ENCODE measurements at places on chromosomes 12 and 14. TPM values are rescaled to one million over a fixed set of nuclear protein-coding genes. Genes with fewer than 3 reads are reported as not detected.
A peak's percentile ranks its signal among the peaks of the same experiment; 100 is the strongest.

GRCh38 chr14:30553311-30553989 is 5.5 kb upstream of the G2E3 start:
- H3K4me3 ChIP-seq = no peak overlapping the region
- no peaks in the 10 kb centered on the region for H3K36me3 ChIP-seq
- H3K27ac ChIP-seq = no peak overlapping the region
- no peak for DNase-seq

DNA sequence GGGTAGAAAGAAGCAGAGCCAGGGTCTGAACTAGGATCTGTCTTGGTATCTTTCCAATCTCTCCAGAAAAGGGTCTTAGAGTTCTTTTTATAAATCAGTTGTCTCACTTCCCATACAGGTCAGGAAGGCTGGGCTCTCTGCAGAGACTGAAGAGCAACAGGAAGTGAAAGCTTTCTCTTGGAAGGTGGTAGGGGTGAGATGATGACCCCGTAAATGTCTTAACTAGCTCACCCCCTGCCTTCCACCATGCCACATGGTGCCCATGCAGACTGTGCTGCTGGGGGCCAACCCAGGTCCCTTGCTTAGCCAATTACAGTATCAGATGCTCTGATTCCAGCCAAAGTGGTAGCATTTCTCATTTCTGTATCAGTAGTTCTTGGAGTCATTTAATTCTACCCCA is 17.6 kb upstream of the RASSF8 start:
- H3K27ac ChIP-seq = no peak overlapping the region
- DNase-seq = no peak
- H3K4me3 ChIP-seq = no peak overlapping the region
- H3K27me3 ChIP-seq = peaks cover 4% of the 10 kb centered on the region

GRCh38 chr12:7638760-7639555 is 26.8 kb downstream of the APOBEC1 start:
- H3K27ac ChIP-seq = no peak overlapping the region
- H3K4me3 ChIP-seq = peak overlapping the region; percentile 86
- DNase-seq = peak; percentile 81
- peaks cover 34% of the 10 kb centered on the region for H3K4me1 ChIP-seq
- peaks cover 3% of the 10 kb centered on the region for H3K36me3 ChIP-seq

DNA sequence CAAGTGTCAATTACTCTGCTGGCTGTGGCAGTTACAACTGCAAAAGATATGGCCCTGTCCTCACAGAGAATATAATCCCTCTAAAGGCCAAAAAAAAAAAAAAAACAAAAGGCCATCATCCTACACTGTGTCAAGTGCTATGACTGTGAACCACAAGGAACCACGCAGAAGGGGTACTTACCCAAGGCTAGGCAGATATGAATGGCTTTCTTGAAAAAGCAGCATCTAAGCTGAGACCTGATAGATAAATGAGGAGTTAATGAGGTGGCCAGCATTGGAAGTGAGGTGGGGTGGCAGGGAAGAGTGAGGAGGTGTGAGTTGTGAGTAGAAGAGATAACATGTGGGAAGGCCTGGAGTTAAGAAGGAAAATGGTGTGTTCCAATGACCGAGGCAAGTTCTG is 16.4 kb upstream of the IL22 start:
- no peak overlapping the region for H3K4me3 ChIP-seq
- H3K27me3 ChIP-seq = peaks cover 1% of the 10 kb centered on the region
- H3K4me1 ChIP-seq = peaks cover 2% of the 10 kb centered on the region
- H3K36me3 ChIP-seq = no peaks in the 10 kb centered on the region
- DNase-seq = no peak
- no peak overlapping the region for H3K27ac ChIP-seq

- no peaks in the 10 kb centered on the region for H3K4me1 ChIP-seq
- H3K27me3 ChIP-seq = peaks cover 2% of the 10 kb centered on the region
- no peak overlapping the region for H3K27ac ChIP-seq
- H3K36me3 ChIP-seq = peaks cover 4% of the 10 kb centered on the region
- no peak overlapping the region for H3K4me3 ChIP-seq
- no peak for DNase-seq
Observed at GRCh38 chr12:4621511-4621910, 27.3 kb downstream of the AKAP3 start.

DNA sequence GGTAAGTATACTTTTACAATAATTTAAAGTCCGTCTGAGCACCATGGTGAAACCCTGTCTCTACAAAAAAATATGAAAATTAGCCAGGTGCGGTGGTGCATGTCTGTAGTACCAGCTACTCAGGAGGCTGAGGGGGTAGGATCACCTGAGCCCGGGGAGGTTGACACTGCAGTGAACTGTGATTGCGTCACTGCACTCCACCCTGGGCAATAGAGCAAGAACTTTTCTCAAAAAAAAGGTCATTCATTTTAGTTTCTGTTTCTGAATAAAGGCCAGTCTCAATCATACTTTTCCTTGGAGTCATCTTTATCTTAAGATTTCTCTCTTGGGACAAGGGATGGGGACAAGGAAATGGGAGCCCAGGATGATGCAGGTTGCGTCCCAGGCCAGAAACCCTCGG is 12.9 kb downstream of the ANKRD13A start:
- no peak for DNase-seq
- no peak overlapping the region for H3K4me3 ChIP-seq
- H3K36me3 ChIP-seq = no peaks in the 10 kb centered on the region
- peaks cover 13% of the 10 kb centered on the region for H3K4me1 ChIP-seq
- no peaks in the 10 kb centered on the region for H3K27me3 ChIP-seq
- peak overlapping the region; percentile 20 for H3K27ac ChIP-seq

CCDC184 gene
- total RNA-seq = 13.3 TPM
